ENCODE measurements at places on chromosomes 11 and 22. TPM values are rescaled to one million over a fixed set of nuclear protein-coding genes. Genes with fewer than 3 reads are reported as not detected.
A peak's percentile ranks its signal among the peaks of the same experiment; 100 is the strongest.

DNA sequence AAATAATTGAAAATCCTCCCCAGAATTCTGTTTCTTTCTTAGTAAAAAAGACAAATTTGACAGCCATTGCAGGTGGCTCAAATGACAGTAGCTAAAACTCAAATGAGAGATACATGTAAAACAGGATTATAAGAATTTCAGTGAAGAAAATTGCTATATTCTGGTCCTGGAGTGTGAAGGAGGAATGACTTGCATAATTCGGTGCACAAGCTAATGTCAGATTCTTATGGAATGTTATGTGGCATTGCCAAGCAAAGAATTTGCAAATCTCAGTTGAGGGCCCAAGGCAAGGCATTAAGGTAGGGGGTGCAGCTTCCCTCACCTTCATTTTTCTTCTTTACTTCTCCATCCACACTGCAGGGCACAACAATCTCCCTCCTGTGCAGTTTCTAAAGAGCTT is 35.4 kb downstream of the RAB38 start:
- DNase-seq = no peak

DNA sequence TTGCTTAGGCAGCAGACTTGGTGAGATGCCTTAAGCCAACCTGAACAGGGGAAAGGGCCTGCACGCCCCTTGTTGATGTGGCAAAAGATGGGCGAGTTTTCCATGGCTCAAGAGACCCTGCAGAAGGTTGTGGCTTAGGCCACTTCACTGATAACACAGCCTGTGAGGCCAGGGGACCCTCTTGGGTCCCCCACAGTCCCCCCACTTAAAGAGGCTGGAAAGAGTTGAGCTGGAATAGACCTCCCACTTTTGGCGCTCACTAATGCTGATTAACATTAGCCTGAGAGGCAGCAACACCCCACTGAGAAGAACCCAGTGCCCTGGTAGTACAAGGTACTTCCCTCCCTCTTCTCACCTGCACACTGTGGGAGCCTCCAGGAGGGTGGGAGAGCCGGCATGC is 107.5 kb downstream of the TRIM29 start:
- DNase-seq = no peak

GRCh38 chr11:87803748-87804147 is 371.5 kb downstream of the RAB38 start:
- no peak for DNase-seq

- peak; percentile 43 for DNase-seq
Observed at GRCh38 chr11:128776424-128777284, 82.8 kb downstream of the FLI1 start.

- no peak for DNase-seq
Observed at GRCh38 chr11:68071281-68072048, 32.6 kb downstream of the TCIRG1 start.

Gene MRGPRE
- total RNA-seq = 0.48 TPM

Gene TTC28
- 88.8 TPM for total RNA-seq

Measured in umbilical cord (tissue), 2 donors.